Cardiac fibroblast (primary cell): ENCODE measurements at places on chromosomes 1 and 21.

DNA sequence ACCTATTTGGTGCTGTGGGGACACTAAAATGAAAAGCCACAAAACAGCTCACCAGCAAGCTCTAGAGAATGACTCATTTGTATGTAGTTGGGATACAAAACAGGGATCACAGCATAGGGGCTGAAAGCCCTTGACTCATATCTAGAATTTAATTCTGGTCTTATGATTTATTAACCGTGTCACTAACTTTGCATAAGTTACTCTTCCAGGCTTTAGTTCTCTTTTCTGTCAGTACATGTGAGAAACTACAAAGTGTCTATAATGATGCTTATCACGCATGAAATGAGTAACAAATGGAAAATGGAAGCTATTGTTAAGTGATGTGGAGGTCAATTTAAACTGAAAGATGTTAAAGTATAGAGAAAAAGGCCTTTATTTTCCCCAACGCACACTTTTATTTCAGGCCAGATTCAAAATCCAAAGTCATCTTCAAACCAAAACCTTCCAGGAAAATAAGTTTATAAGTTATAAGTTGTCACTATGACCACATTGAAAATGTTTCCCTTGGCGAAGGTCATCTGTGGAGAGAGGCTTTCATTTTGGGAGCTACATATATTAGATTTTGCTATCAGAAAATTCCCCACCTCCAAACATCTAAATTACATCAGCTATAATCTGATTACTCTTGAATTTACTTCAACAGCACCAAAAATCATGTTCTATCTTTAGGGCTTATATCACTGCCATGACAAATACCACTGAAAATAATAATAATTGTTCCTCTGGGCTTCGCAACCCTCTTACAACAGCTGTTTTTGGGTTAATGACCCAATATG is 430.5 kb downstream of the MRPL39 start:
- DNase-seq, result no peak

DNA sequence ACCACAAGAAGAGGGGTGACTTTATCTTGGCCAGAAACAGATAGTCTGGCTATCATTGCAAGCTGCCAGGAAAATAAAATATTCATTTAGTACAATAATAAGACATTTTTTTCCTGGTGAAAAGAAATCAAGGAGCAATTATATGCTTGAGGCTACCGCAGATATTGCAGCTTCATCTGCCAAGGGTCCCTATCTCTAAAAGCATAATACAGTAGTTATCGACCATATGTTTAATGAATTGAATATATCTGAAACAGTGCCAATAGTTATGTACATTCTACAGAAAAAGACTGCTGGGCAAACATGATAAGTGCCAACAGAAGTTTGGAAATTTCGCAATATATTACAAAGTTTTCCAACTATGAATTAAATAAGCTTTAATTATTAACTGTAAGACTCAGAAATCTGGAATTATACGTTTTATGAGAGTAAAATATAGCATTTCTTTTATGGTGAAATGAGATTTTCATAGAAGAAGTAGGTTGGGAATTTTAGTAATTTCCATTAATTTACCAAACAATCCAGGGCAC is 561.1 kb upstream of the ZP4 start:
- DNase-seq, result no peak

- peak; percentile 19 for DNase-seq
Measured at GRCh38 chr1:31239653-31240241, at the start of gene NKAIN1. NKAIN1 (minus strand) TSS chr1:31239887; CDS start chr1:31239547, 340 bp downstream.

- peak; percentile 3 for DNase-seq
Measured at GRCh38 chr1:37323486-37324377, 150.6 kb upstream of the ZC3H12A start.

DNA sequence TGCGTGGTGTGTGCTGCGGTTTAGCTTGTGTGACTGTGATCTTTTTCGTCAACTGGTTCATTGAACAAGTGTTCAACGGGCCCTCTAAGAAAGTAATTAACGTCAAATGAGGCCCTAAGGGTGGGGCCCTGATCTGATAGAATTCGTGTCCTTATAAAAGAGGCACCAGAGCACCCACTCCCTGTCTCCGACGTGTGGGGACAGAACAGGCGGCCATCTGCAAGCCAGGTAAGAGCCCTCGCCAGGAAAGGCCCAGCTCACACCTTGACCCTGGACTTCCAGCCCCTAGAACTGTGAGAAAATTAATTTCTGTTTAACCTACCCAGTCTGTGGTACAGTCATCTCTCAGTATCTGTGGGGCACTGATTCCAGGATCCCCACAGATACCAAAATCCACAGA is 20.4 kb upstream of the SAMD11 start:
- no peak for DNase-seq

GRCh38 chr1:83682132-83682531 is 316.8 kb downstream of the TTLL7 start:
- DNase-seq, result no peak

DNA sequence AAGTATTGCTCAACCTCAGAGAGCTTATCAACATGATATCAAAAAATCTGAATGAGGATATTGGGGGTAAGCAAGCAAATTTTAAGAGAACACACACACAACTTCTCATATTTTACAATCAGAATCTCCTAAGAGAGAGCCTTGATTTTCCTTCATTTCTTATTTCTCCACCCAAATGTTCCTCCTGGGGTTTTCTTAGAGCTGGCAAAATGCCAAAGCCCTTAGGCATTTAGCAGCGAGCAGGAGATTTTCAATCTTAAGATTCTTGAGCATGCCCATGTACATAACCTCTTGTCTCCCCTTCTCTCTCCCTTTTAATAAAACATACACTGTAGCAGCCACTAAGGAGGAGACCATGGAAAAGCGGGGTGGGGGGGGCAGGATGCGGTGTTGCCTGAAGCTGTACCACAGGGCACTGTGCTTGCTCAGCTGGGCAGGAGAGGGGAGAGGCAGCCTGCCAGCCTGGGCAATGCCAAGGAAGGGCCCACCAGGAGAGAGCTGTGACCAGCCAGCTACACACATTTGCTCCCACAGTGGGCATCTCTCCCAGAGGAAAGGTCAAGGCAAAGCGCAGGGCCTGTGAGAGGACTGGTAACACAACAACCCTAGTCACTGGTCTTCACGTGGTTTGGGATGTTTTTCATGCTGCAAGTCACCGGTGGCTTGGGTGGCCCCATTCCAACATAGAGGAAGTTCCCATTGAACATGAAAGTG is 4.3 kb downstream of the BRINP2 start:
- no peak for DNase-seq

- no peak for DNase-seq
Measured at GRCh38 chr21:23725576-23725975, 1881.7 kb downstream of the MRPL39 start.

- no peak for DNase-seq
Measured at GRCh38 chr1:39732730-39733129, 6.0 kb upstream of the PPIE start.

DNA sequence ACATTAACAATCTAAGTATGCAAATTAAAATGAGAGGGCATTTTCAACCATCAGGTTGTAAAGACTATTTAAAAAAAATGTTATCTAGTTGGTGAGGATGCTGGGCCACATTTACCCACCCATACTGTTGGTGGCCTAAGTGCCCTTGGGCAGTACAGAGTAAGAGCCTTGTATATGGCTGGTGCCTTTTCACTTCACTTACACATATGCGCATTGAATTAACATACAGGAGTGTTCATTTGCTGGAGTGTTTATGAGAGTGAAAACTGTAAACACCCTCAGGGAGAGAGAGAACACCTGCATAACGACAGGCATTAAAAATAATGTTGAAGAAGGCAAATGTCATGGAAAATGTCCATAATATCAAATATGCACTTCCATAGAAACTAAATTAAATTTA is 427.1 kb downstream of the PCP4 start:
- DNase-seq, result no peak

DNA sequence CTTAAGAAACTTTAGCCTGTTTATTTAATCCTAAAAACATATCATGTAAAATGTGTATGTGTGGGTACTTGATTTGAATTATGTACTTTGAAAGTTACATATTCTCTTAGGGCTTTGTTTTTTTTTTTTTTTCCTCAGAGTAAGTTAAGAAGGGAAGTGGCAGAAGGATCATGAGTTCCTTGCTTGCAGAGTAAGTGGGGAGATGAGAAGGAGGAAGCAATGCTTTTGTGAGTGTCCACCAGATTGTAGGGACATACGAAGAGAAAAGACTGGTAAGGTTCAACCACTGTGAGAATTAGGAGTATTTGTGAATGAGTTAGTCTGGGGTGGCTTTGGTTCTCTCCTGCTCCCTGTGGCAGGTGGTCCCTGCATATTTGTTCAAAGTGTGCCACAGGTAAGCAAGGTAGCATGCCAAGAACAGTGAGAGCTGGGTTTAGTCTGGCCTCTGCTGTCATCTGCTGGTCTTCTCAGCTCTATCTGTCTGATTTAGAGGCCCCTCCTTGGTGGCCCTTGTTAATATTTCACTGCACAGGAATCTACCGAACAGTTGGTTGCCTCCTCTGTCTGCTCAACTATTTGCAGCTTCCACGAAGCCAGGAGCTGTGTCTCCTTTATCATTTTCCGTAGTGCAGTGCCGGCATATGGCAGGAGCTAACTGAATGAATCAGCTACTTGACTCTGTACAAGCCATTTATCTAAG is 9.5 kb downstream of the DNM3 start:
- DNase-seq, result no peak

GRCh38 chr1:89939693-89940438 is 55.0 kb upstream of the ZNF326 start:
- no peak for DNase-seq

- DNase-seq, result peak; percentile 44
Measured at GRCh38 chr1:172775606-172776005, 116.7 kb downstream of the FASLG start.

DNA sequence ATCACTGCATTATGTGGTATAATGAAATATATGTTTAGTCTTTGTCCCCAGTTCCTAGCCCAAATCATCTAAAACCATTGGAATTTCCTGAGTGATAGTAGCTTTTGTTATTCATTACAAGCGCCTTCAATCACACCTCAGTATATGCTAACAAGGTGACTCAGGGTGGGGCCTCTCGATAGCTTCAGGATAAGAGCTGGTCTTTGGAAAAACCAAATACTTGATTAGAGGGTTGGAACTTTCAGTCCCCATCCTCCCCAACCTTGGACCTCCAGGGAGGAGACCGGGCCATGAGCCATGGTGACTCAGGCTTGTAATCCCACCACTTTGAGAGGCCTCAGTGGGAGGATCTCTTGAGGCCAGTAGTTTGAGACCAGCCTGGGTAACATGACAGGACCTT is 5.1 kb upstream of the BRDT start:
- DNase-seq, result no peak

DNA sequence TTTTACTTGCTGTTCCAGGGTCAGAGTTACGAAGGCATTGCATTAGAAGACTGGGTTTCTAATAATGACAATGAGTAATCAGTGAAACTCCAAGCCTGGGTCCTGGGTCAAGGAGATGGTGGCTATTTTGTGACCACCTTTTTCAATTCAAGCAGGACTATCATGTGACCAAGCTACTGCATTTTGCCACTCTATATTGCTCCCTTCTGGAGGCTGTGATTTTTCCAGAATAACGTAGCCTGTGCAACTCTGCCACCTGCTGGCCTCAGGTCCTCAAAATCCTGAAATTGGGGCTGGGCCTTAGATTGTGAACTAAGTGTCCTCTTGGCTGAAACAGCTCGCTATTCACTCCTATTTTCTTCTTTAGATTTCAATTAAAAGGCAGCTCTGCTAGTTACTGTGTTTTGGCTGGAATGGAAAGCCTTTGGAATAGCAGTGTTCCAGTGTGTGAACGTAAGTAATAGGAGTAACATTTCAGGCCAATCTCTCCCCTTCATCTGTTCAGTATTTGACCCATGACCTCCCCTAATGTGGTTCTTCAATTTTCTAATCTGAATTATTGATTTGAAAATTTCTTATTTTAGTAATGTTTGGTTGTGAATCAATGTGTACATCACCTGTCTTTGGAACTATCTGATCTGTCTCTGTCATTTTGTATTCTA is 52.9 kb upstream of the CD46 start:
- DNase-seq, result peak; percentile 75

GRCh38 chr21:19987671-19988070 is 1010.5 kb upstream of the NCAM2 start:
- DNase-seq, result no peak

DNA sequence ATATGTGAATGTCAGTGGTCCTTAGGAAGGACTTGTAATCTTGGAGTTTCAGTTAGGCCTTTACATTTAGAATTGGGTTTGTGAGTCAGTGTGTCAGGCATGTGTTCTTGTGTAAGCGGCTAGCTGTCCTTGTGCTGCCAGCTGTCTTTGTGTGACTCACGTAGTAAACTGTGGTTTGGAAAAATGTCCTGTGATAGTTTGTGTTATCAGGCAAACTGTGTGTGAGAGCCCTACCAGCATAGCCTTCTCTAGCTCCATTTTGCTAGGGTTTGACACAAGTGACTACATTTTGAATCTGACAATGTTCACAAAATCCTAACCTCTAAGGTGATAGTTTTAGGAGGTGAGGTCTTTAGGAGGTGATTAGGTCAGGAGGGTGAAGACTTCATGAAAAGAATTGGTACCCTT is 6.9 kb upstream of the SLC35D1 start:
- DNase-seq, result peak; percentile 98

DNA sequence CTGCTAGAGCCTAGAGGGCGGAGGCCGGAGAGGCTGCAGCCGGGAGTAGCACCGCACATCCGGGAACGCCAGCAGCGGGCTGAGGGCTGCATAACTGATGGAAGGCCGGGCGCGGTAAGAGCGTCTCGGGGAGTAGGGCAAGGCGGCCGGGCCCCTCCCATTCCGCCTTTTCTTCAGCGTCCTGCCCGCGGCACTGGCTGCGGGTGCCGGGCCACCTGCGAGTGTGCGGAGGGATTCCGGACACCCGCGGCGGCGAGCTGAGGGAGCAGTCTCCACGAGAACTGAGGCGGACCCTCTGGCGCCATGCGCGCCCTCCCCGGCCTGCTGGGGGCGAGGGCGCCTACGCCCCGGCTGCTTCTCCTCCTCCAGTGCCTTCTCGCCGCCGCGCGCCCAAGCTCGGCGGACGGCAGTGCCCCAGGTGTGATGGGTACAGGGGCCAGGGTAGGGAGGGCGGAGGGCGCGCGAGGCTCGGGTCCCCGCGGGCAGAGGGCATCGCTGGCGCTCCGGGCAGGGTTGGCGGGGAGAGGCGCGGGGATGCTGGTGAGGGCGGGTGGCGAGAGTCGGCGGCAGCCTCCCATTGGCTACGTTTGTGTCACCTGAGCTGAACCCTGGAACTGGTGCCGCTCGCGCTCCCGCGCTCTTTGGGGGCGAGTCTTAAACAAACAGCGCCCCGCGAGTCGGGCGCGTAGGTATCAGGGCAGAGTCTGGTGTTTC is 334.4 kb downstream of the SRGAP2C start:
- peak; percentile 4 for DNase-seq

GRCh38 chr21:40231979-40232378 is 364.7 kb downstream of the PCP4 start:
- no peak for DNase-seq

GRCh38 chr1:93323185-93323820 is 22.4 kb upstream of the DR1 start:
- no peak for DNase-seq

DNA sequence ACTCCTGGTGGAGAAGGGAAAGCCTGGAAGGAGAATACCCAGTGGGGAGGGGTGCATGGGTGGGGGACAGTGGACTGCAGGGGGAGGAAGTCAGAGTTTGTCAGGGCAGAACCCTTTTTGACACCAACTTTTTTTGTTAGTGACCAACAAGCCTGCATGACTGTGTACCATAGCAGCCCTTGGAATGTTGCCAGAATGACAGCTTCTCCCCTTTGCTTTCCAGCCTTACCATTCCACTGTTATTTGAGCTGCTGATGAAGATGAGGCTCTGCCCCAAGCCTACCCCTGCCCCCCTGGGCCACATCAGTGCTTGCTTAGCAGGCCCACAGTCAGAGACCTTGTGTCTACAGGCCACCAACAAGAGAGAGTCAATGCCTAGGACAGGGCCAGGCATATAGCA is 341.2 kb downstream of the HHAT start:
- DNase-seq, result no peak
